Bone marrow (tissue), 2 donors: ENCODE measurements at places on chromosomes 2 and 18.

GRCh38 chr2:113834051-113834730, 55.7 kb upstream of the ACTR3 start:
- DNase-seq = no peak

DNA sequence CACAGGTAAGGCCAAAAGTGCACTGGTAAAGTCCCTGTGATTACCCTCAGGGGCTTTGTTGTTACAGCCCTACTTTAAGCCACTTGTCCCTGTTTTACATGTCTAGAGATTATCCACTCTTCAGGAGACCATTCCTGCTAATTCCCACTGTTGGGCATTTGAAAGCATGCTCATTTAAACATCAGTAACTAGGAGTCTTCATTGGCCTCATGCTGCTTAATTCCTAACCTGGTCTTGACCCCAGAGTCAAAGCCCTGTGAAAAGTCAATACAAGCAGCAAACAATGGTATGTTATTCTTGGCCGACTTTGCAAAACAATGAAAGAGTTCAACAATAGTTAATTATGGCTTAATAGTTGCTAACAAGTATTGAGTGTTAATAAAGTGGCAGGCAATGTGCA, 23.2 kb downstream of the AFF3 start:
- no peak for DNase-seq

DNA sequence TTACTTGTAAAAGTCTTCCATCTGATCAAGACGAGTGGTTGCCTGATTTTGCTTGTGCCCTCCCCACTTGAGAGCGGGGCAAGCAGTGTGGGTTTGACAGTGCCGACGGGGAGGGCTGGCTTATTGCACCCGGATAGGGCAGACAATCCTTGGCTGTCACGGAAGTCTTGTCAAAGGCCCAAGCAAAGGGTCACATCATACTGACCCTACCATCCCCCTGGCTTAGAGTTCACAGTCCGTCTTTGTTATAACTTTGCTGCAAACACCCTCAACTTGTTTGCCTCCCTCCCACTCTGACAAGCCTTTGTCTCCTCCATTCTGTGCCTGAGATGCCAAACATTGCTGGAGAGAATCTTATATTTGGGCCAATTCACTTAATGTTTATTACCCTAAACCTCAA, 165.9 kb upstream of the MSH6 start:
- DNase-seq = no peak

GRCh38 chr2:177281400-177282180, 17.1 kb upstream of the NFE2L2 start:
- DNase-seq = peak; percentile 68

DNA sequence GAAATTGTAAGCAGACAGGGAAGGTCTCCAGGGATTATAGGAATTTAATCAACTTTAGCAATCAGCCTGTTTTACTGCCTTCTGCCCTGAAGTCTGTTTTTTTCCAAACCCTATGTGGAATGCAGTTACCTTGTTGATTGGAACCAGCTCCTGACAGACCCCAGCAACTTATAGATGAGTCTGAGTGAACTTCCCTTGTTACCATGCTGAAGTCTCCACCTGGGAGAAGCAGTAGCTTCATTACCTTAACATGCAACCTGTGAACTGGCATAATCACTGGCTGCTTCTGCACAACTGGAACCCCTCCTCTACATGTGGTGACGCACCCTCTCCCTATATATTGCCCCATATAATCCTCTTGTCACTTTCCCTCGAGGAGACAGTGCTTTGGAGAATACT, 226.3 kb upstream of the SPOPL start:
- no peak for DNase-seq

DNA sequence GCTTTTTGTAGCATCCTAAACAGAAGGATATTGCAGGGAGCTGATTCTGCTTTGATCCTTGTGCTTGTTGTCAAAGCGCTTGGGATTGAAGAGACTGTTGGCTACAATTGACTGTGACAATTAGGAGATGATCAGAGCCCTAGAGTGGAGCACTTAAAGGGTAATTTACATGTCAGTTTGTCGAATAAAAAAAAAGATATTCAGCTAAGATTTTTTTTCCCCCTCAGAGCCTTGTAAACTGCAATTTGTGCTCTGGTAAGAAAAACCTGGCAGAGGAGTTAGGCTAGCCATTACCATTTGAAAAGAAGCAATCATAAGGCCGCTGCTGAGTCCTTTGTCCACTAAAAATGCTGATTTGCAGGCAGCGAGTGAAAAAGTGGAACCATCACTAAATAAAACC, 47.8 kb upstream of the ZEB2 start:
- DNase-seq = no peak

GRCh38 chr2:24571828-24572442, 80.9 kb downstream of the NCOA1 start:
- no peak for DNase-seq

- DNase-seq = no peak
Measured at GRCh38 chr2:12733846-12734245, 17.1 kb downstream of the TRIB2 start.

GRCh38 chr2:33437297-33437696, 39.2 kb upstream of the RASGRP3 start:
- no peak for DNase-seq

DNA sequence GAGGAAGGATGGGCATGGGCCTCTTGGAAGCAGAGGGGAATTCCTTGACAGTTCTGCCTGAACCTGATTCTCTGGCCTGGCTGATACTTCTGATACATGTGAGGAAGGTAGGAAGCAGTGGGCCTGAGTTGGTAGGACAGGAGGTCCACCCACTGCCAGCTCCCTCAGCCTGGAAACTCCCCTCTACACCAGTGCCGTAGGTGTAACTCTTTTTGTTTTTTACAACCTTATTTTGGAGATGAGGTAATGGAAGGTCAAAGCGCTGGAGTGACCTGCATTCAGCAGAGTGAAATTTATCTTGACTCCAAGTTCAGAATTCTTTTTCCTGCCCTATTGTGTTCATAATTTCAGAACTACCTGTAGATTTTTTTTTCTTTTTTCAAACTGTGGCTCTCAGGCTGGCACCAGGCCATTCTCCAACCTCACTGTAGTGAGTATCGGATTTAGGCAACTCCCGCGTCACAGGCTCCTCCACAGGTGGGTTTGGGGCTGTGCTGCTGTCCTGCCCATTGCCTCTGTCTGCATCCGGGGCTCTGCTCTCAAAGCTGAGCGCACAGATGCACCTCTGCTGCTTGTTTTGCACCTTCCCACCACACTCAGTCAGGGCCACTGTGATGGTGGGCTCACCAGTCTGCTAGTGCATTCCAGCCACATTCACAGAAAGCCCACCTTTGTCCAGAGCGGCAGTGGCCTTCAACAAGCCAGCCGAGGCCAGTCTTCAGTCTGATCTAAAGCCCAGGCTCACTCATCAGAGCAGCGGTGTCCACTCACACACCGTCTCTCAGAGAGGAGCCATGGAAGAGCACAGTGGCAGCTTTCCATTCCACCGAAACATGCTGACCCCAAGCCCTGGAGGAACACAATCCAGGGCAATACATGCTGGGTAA, 87.2 kb downstream of the UXS1 start:
- DNase-seq = no peak

DNA sequence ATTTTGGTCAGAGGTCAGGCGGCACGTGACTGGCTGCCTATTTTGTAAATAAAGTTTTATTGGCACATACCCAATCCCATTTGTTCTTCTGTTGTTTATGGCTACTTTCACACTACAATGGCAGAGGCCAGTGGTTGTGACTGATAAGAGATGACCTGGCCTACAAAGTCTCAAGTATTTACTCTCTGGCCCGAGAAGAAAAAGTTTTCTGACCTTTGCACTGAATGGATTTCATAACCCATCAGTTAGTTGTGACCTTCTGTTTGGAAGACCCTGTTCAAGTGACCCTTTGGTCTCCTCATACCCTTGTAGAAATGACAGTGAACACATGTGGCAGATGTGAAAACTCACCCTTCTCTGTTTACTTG, 121.4 kb upstream of the MGAT5 start:
- no peak for DNase-seq

GRCh38 chr18:32208577-32208976, 18.7 kb downstream of the MEP1B start:
- DNase-seq = no peak

GRCh38 chr2:203061346-203061745, 46.7 kb downstream of the NBEAL1 start:
- no peak for DNase-seq

DNA sequence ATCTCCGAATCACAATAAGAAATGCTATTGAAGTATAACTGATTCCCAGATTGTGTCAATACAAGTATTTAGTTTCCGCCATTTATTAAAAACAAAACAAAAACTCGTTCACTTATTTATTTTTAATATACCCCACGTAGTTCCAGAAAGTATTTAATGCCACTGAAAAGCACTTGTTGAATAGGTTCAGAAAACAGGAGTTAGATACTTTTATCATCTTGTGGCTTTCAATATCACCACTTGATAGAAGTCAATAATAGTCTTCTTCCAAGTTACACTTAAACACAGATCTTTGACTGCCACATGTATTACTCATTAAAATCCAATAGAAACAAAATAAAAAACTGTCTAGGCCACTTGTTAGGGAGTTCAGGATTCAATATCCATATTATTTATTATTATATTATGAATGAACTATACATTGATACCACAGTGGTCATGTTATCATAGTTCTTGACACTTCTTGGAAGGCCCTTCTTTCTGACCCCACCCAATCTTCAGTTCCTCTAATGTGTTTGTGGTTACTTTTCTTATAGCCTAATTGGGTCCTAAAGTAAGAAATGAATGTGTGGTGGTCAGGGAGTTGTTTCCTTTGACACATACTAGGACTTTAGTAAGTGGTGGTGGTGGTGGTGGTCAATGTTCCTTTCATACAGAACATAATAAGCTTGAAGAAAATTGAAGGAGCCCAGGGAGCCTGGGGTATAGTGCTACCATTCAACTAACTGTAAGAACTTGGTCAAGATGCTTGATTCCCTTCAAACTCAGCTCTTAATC, 221.3 kb upstream of the ITGA4 start:
- no peak for DNase-seq

- no peak for DNase-seq
Measured at GRCh38 chr2:6972067-6972710, 55.0 kb downstream of the RNF144A start.

- DNase-seq = no peak
Measured at GRCh38 chr2:135817466-135817865, 19.5 kb downstream of the LCT start.

DNA sequence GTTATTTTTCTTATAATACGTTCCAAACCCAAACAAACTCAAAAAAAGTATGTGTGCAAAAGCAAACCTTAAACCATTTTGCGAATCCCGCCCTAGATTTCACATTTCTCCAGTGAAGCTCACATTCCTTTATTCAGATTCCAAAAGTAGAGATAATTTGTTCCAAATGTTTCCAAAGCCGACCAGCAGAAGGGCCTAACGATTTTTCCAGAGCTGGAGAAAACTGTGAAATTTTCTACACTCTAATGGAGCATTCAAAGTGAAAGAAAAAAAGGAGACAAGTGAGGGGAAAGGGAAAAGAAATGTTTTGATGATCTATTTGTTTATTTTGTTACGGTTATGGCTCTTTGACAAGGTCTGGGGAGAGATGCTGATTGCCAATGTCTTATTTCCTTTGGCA, 286.5 kb upstream of the SLC14A2 start:
- no peak for DNase-seq

DNA sequence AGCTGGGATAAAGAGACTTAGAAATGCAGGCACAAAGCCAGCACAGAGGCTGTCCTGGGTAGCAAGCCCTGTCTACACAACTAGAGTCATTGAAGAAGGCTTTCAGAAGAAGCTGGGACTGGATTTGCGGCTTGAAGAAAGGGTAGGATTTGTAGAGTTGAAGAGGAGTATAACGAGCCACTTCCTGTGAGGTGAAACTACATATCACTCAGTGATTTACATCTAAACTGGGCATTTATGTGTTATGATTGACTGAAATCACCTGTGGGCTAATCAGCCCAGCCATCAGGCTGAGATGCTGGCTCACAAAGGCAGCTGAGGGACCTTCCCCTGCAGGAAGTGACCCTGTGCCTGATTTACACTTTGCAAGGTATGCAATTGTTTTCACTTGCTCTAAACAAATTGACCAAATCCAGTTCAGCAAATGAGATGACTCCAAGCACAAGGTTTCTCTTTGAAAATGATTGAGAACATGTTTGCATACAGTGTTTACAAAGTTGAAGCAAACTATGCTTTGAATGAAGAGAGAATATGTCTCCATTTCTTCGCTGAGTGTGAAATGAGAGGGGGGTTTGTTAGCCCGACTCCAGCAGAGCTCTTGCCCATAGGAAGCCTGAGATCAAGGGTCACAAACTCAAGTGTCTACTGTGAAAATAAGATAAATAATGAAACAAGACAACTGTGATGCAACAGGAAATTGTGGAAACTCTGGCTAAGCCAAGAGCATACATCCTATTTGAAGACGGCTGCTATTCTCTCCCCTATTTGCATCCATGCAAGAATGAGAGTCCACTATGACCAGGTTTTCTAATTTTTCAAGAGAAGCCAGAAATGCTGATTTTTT, 69.3 kb upstream of the HK2 start:
- no peak for DNase-seq

DNA sequence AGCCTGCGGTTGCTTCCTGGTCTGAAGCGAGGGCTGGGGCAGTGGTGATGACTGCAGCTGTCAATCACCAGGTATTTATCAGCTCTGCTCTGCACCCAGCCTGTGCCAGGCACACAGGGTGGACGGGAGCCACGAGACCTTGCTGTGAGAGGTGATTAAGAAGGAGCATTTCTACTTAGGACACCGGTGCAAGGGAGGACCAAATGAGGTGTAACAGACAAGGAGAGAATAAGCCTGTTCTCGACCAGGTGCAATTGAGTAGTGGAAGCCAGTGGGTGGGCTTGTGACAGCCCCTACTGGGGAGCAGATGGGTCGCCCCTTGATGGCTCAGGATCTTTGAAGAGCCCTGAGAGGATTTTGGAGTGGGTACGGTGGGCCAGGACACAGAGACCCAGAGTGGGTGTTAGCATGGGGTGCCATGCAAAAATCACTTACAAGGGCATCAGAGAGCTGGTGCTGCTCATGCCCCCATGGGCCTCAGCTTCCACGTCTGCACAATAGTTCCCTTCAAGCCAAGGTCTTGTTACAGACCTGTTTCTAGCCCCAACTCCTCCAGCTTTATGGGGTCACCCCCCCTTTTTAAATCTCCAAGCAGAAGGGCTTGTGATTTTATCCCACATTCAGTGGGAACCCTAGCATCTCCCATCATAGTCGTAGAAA, 24.6 kb downstream of the GPR55 start:
- DNase-seq = no peak
